Pancreas (tissue), 10 donors: ENCODE measurements at places on chromosomes 11 and 22. TPM values are rescaled to one million over a fixed set of nuclear protein-coding genes. Genes with fewer than 3 reads are reported as not detected.

Gene C11orf97
- polyA plus RNA-seq, result not detected

Gene CASP1
- polyA plus RNA-seq, result 7.9 TPM

Gene TM7SF2
- polyA plus RNA-seq, result 203 TPM

Gene TIGD3
- 0.68 TPM for polyA plus RNA-seq

Gene TMA7B
- polyA plus RNA-seq, result not detected

Gene ANKRD42
- 3.5 TPM for polyA plus RNA-seq

Gene ANO1
- 3.6 TPM for polyA plus RNA-seq

Gene TENM4
- 1.6 TPM for polyA plus RNA-seq

Gene TREH
- polyA plus RNA-seq, result 4.7 TPM

Gene TSPAN32
- polyA plus RNA-seq, result 0.49 TPM

Gene CASP12
- 0.46 TPM for polyA plus RNA-seq

Gene CRYBA4
- not detected for polyA plus RNA-seq

Gene GSTT2B
- 16.8 TPM for polyA plus RNA-seq

Gene SAA4
- polyA plus RNA-seq, result not detected

Gene APOBEC3F
- 6.9 TPM for polyA plus RNA-seq

Gene KIAA1671
- polyA plus RNA-seq, result 12.8 TPM

Gene CREB3L1
- polyA plus RNA-seq, result 59.1 TPM

Gene CD151
- 256 TPM for polyA plus RNA-seq

Gene SULT4A1
- polyA plus RNA-seq, result 5.4 TPM

Gene FOXRED1
- 27.8 TPM for polyA plus RNA-seq

Gene CTTN
- 106 TPM for polyA plus RNA-seq

Gene LMNTD2
- 24.2 TPM for polyA plus RNA-seq

Gene FBLN1
- 12.0 TPM for polyA plus RNA-seq

Gene H19
- 809 TPM for polyA plus RNA-seq

Gene IRAG1
- polyA plus RNA-seq, result 2.3 TPM

Gene MS4A15
- not detected for polyA plus RNA-seq

Gene NXPE2
- not detected for polyA plus RNA-seq

Gene SLC22A8
- not detected for polyA plus RNA-seq

Gene LRRC32
- 27.3 TPM for polyA plus RNA-seq

Gene PDXP
- 4.6 TPM for polyA plus RNA-seq

Gene OR5B21
- polyA plus RNA-seq, result not detected

Gene INPPL1
- 78.4 TPM for polyA plus RNA-seq
